HT1080 (cell line): ENCODE measurements at places on chromosomes 7 and 10. TPM values are rescaled to one million over a fixed set of nuclear protein-coding genes. Genes with fewer than 3 reads are reported as not detected.

GIMAP8 gene
- total RNA-seq = not detected in 2 replicates

MYL7 gene
- not detected in 2 replicates for total RNA-seq

CYP26C1 gene
- not detected in 2 replicates for total RNA-seq

FANK1 gene
- 0.42 TPM in 1 of 2 replicates, not detected in the other for total RNA-seq

POLR2J2 gene
- total RNA-seq = 1.5 and 1.6 TPM in 2 replicates

SPDYE2B gene
- not detected in 2 replicates for total RNA-seq

PRKG1 gene
- 3.7 and 3.9 TPM in 2 replicates for total RNA-seq

NAT16 gene
- total RNA-seq = not detected in 2 replicates

CHPF2 gene
- 40.0 and 46.1 TPM in 2 replicates for total RNA-seq

PILRB gene
- 21.5 and 23.4 TPM in 2 replicates for total RNA-seq

BBS9 gene
- 1.2 and 4.2 TPM in 2 replicates for total RNA-seq

ANKRD22 gene
- 0.16 and 0.87 TPM in 2 replicates for total RNA-seq

NPY4R2 gene
- 0.07 TPM in 1 of 2 replicates, not detected in the other for total RNA-seq

POM121 gene
- total RNA-seq = 7.6 and 11.2 TPM in 2 replicates

SYT15B gene
- not detected in 2 replicates for total RNA-seq

NRG3 gene
- total RNA-seq = not detected in 2 replicates

CCL24 gene
- not detected in 2 replicates for total RNA-seq

TSPAN12 gene
- 5.9 and 7.4 TPM in 2 replicates for total RNA-seq

NPFFR1 gene
- total RNA-seq = not detected in 2 replicates

KCND2 gene
- total RNA-seq = not detected in 2 replicates

MYH16 gene
- total RNA-seq = 29.6 and 30.4 TPM in 2 replicates

STK31 gene
- total RNA-seq = 0.02 TPM in 1 of 2 replicates, not detected in the other

HECW1 gene
- 2.4 and 2.5 TPM in 2 replicates for total RNA-seq

RNF32 gene
- 1.2 and 1.7 TPM in 2 replicates for total RNA-seq

SORBS1 gene
- total RNA-seq = 0.50 and 0.76 TPM in 2 replicates

JMJD1C gene
- 43.9 and 44.5 TPM in 2 replicates for total RNA-seq

HOGA1 gene
- 0.53 TPM in 1 of 2 replicates, not detected in the other for total RNA-seq

KAT6B gene
- total RNA-seq = 7.1 and 12.9 TPM in 2 replicates

MAPK8 gene
- total RNA-seq = 66.7 and 69.9 TPM in 2 replicates

GPR26 gene
- total RNA-seq = not detected in 2 replicates

ADRB1 gene
- total RNA-seq = 0.06 and 0.07 TPM in 2 replicates

VSTM4 gene
- total RNA-seq = 2.2 and 2.7 TPM in 2 replicates

TMEM184A gene
- total RNA-seq = 1.1 and 1.5 TPM in 2 replicates

DPP6 gene
- not detected in 2 replicates for total RNA-seq

DOCK4 gene
- 36.6 and 46.6 TPM in 2 replicates for total RNA-seq

SFMBT2 gene
- 1.9 and 2.4 TPM in 2 replicates for total RNA-seq

LRMDA gene
- not detected in 2 replicates for total RNA-seq

RPEL1 gene
- total RNA-seq = not detected in 2 replicates

KDM7A gene
- total RNA-seq = 1.00 and 1.3 TPM in 2 replicates
